Adrenal gland (tissue), 19 donors: ENCODE measurements at places on chromosomes 3 and 15. TPM values are rescaled to one million over a fixed set of nuclear protein-coding genes. Genes with fewer than 3 reads are reported as not detected.

GRCh38 chr3:155282385-155283091, 10.9 kb downstream of the STRIT1 start:
- DNase-seq, result no peak

GRCh38 chr3:193590088-193590856, 2.7 kb upstream of the OPA1 start:
- no peak for DNase-seq

Gene LMAN1L
- polyA plus RNA-seq, result 7.3 TPM

DNA sequence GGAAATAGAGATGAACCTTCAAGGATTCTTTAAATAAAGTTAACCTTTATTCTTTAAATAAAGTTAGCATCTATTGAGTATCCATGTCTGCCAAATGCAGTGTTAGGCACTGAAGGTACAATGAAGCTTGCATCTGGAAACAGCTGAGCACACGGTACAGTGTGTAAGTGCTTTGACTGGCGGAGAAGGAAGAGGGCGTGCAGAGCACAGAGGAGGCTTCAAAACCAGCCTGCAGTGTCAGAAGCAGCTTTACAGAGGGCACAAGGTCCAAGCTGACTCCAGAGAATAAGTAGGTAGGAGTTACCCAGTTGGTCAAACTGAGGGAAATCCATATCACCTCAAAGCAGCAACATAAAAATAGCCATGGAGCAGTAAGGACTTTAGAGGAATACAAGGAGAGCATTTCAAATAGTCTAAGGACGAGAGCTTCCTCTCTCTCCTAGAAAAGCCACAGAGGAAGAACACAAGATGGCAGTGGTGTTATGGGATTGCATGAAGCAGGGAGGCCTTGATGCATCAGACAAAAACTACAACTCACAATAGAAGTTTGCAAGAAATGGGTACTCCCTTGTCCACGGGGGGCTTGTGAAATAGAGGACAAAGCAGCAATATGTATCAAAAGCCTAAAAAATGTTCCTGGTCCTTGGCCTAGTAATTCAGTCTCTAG, 60.3 kb upstream of the PPP2R3A start:
- DNase-seq, result no peak

DNA sequence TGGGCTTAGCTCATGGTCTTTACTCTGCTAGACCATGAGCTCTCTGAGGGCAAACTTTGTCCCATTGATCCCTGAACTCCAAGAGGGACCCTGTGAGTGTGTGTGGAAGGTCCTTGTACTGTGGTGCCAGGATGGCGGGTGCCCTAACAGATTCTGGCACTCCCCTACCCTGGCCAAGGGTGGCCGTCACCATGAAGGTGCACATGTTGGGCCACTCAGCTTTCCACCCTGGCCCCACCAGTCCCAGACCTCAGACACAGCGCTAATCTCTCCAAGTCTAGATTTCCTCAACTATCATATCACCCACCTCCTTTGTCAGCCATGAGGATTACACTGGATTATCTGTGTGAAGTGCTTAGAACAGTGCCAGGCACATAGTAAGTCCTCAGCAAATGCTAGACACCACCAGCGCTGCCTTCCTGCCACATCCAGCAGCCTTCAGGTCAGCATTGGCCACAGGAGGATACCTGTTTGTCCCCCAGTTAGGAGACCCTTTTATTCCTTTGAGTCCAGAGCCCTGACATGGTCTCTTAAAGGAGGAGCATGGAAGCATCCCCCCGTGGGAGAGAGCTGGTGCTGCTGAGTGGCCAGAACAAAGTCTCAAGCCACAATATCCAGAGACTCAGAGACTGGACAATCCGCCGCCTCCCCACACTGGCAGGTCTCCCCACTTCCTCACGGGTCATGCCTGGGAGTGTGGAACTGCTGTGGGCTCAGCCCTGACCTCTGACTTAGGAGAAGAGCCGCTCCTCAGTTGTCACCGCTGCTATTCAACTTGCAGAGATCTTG, 44.5 kb upstream of the SLCO2A1 start:
- DNase-seq, result no peak
